ENCODE measurements at places on chromosomes 11 and 22.

GRCh38 chr11:125413226-125413625, 82.8 kb downstream of the FEZ1 start:
- DNase-seq: no peak

DNA sequence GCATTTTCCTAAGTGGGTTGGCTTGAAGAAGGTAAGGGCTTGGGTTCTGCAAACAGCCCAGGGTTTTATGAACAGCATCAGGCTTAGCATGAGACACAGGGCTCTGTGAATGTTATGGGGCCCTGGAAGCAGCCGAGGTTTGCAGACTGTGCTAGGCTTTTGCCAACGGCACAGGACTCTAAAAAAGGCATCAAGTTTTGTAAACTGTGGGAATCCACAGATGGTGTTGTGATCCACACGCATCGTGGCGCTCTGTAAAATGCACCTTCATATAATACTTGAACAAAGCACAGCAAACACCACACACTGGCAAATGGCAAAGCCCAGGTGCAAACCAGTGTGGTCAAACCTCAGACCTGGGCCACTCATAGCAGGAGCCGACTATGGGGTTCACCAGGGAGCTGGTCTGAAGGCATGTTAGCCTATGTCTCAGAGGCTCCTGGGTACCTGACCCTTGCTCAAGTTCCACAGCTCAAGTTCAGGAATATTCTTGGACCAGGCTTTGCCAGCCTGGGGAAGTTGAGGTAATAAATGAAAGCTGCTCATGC, 2.4 kb upstream of the SLCO2B1 start:
- DNase-seq: no peak

- no peak for DNase-seq
These were observed 31.6 kb upstream of the CADM1 start for GRCh38 chr11:115535781-115536180.

DNA sequence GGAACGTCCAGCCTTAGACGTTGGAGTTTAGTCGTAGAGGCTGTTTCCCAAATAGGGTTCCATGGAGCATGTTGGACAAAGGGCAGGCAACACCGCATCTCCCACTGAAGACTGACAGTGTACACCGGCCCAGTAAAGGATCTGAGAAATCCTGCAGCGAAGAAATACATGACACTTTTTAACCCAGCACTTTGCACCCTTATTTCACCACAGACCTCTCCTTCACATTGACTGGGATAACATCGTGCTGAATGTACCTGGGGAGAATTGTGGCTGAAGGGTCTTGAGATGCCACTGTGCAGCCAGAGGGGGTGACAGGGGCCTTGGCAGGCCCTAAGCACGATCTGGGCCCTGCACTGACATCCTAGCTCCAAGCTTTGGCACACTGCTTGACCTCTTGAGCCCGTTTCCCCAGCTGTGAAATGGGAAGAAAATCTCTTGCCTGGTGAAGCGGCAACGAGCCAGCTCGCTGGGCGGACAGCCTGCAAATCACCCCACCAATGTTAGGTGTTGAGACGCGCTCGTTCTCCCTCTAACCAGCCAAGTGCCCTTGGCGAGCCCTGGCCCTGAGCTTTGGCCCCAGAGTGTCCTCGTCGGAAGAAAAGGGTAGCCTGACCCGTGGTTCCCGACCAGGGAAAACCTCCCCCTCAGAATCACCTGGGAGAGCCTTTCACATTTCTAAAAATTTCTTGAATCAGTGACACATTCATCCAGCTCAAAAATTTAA, 13.4 kb downstream of the CD5 start:
- no peak for DNase-seq

GRCh38 chr11:15161790-15162189, 47.1 kb downstream of the INSC start:
- no peak for DNase-seq

- no peak for DNase-seq
These were observed 68.3 kb downstream of the SPECC1L start for GRCh38 chr22:24338726-24339451.
